ENCODE measurements at places on chromosomes 5 and 9.
A peak's percentile ranks its signal among the peaks of the same experiment; 100 is the strongest.

DNA sequence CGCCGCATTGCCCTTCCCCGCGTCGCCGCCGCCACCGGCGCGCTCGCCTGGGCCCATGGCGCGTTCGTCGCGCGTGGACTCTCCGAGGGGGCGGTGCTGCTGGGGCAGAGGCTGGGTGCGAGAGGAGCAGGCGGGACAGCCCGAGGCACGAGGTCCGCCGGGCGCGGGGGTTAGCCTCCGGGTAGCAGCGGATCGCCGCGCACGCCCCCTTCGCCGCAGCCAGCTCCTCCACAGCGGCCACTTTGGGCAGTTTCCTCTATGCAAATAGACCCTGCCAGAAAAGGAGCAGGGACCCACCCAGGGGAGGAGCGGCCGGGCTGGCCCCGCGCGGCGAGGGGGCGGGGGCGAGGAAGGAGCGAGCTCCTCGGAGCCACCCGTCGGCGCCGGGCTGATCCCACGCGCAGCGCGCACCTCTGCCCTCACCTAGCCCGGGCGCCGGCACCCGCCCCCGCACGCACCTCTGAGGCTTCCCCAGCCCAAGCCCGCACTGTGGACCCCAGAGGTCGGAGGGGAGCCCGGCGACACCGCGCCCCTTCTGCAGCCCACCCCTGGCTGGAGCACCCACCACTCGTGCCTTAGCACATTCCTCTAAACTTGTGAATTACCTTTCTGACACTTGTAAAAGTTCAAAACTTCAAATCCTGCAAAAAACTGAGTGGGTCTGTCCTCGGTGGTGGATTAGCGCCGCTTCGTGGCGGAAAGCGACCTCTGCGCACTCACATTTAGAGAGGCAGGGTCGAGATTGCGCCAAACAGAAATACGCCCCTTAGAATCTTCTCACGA, at the start of gene COL23A1:
Gene COL23A1 (minus strand): TSS at position 253 of the 783 bp plus-strand sequence.
- no peak for DNase-seq

- DNase-seq: no peak
Observed at GRCh38 chr5:132016721-132017250, 5.3 kb upstream of the ACSL6 start.

GRCh38 chr9:120974921-120975320, 48.3 kb upstream of the TRAF1 start:
- DNase-seq: no peak

DNA sequence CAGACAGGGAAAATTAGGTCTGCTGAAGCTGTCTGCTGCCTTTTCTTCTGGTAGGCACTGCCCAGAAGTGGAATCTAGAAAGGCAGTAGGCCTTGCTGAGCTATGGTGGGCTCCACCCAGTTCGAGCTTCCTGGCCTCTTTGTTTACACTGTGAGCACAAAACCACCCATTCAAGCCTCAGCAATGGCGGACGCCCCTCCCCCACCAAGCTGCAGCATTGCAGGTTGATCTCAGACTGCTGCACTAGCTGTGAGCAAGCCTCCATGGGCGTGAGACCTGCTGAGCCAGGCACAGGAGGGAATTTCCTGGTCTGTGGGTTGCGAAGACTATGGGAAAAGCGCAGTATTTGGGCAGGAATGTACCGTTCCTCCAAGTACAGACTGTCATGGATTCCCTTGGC, 18.5 kb downstream of the AGTPBP1 start:
- DNase-seq: no peak

DNA sequence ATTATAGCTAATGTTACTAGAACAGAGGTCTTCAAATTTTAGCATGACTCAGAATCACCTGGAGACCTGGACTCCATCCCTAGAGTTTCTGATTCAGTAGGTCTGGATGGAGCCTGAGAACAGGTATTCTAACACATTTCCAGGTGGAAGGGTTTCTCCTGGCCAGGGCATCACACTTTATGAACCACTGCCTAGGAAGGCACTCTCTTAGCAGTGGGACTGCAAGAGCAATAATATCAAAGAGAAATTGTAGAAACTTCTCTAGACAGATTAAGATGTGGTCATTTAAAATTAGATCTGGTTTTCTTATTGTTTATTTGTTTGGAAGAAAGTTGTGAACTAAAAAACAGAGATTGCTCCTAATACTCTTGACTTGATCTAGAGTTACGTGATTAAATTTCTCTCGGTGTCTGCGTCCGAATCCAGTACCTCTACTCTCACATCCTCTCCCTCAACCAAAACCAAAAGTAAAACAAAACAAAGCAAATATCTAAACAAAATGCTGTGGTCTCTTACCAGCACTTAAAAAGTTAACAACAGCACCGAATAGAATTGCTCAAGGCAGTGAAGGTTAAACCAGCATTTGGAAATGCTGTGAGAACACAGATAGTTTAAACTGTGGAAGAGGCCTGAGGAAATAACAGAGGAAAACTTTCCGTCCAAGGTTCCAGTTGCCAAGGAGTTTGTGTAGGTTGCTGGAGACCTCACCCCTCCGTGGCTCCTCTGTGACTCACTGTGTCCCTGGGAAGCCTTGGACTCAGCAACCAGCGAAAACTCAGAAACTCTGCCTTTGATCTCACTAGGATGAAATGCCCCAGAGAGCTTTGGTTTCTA, 193.4 kb downstream of the ARRDC3 start:
- peak; percentile 57 for DNase-seq

DNA sequence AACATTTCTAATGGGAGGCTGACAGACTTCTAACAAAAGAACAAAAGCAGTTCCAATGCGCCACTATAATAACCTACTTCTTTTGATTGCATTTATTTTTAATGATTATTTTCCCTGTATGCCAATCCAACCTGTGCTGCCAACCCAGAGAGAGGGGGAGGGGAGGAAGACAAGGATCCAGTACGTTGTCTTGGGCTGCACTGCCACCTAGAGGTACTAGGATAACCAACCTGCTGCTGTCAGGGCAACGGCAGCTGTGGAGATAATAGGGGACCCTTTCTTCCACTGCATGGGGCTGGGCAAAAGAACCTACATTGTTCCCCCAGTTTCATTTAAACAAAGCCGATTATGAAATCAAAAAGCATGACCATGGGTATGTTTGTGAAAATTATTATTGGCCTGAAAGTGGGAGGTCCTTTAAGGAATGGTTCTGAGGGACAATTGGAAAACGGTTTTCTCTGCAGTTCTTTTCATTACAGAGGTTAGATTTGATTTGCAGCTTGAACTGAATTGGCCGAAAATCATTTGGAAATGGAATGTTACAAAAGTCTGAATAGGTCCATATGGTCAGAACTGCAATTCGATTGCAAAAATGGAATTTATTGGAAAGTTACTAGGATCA, 101.3 kb downstream of the RASEF start:
- DNase-seq: peak; percentile 71

GRCh38 chr5:112275671-112276070, 143.4 kb downstream of the EPB41L4A start:
- DNase-seq: no peak

DNA sequence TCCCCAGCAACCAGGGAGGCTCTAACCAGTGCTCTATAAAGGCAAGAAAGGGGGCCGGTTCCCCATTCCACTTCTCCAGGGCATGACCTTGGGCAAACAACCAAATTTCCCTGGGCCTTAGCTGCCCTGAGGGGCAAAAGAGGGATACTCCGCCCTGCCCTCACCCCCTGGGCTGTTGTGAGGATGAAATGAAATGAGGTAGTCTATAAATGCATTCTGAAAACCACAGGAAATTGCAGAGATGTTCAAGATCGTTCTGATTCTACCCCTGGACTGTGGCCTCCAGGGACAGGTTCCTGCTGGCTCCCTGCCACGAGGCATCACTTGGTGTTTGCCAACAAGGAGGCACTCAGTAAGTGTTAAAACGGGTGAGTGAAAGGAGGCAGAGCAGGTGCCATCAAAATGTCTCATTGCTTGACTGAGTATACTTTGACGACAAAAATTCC, 5.7 kb downstream of the RAPGEF1 start:
- peak; percentile 64 for DNase-seq

- DNase-seq: no peak
Observed at GRCh38 chr5:79992891-79993657, 2.0 kb upstream of the MTX3 start.

DNA sequence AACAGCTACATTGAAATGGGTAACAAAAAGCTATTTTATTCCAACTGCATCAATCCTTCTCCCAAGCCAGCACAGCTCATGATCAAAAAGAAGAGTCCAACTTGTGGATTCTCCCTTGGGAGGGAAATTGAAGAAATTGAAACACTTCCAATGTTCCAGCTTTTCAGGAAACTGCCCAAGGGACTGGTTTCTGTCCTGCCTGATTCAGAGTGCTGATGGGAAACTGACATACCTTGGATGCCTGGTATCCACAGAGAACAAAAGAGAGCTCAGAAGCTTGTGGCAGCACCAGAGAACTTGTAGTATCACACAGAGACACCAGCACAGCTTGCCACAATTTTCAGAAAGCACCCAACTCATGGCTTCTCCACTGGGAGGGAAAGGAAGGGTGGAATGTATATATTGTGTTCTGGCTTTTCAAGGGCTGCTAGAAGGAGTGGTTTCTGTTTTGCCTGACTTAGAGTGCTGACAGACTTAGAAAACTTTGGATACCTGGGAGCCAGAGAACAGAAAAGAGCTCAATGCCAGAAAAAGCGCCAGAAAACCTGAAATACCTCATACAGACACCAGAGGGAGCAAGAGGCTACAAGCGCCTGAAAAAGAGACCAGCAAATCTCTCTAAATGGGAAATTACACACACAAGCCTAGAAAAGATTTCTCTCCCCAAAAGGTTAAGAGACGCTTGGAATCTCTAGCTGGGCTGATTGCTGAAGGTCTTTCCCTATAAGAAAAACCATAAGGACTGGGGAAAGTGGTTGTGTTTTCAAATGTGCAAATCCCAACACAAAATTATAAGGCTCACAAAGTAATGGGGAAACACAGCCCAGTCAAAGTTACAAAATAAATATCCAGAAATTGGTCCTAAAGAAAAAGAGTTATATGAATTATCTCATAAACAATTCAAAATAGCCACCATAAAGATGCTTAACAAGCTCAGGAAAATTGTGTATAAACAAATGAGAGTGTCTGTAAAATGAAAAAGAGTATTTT, 178.8 kb downstream of the SPOCK1 start:
- peak; percentile 60 for DNase-seq

GRCh38 chr5:107063511-107063910, 607.2 kb downstream of the EFNA5 start:
- no peak for DNase-seq

DNA sequence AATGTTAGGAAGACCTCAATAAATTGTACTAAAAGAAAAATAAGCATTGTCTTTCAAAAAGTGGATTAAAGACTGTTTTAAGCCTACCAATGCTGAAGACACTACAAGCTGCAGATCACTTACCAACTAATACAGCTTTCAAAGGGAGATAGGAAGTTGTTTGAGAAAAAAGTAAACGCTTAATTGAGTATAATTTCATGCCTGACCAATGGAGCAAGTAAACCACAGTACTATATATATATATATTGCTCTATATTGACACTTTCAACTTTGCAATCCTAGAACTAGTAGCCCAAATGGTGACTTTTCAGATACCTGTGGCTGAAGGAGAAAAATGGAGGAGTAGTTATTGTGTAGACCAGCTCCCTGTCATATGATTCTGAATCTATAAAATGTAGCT, 85.7 kb downstream of the FREM1 start:
- DNase-seq: no peak

DNA sequence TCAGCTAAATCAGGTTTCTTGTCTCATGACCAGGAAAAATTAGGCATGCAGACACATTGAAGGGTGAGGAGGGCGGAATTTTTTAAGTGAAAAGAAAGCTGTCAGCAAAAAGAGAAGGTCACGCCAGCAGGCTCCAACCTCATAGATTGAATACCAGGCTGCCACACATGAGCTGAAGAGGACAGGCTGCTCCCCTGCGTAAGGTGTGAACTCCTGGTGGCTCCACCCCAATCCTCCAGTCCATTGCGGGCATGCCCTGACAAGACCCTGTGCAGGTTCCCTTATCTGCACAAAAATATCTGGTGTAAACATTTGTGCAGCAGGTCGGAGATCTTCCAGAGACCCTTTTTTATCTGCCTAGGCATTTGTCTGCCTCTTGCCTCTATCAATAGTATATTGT, 22.9 kb upstream of the TEX10 start:
- no peak for DNase-seq

- peak; percentile 64 for DNase-seq
Observed at GRCh38 chr5:141182248-141182647, at the start of gene PCDHB16. Gene PCDHB16 (plus strand): TSS chr5:141182387. CDS start chr5:141182560, 173 bp downstream.

- no peak for DNase-seq
Observed at GRCh38 chr9:95605101-95605500, 88.3 kb upstream of the PTCH1 start.

DNA sequence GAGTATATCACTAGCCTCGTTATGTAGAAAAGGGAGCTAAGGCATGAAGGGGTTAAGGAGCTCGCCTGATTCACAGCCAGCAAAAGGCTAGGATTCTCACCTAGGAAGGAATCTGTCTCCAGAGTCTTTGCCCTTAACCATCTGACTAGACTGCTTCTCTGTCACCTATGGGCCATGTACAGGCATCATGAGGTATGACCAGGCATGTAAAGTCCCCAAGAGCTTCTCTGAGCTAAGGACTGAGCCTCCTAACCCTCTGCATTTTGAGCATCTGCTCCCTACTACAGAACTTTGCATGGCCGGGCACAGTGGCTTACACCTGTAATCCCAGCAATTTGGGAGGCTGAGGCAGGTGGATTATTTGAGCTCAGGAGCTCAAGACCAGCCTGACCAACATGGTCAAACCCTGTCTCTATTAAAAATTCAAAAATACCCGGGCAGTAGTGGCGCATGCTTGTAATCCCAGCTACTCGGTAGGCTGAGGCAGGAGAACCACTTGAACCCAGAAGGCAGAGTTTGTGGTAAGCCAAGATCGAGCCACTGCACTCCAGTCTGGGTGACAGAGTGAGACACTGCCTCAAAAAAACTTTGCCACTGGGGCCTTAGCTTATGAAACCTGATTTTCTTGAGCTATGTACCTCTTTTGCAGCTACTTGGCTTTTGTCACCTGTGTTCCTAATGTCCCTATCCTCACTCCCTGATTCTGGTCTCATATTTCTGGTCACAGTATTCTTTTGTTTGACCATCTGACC, 33.2 kb upstream of the IL7R start:
- no peak for DNase-seq

Data from A172 (cell line).